ENCODE measurements at places on chromosomes 4 and X.

- DNase-seq: no peak
These were observed 131.7 kb downstream of the CLCN4 start for GRCh38 chrX:10288373-10288975.

DNA sequence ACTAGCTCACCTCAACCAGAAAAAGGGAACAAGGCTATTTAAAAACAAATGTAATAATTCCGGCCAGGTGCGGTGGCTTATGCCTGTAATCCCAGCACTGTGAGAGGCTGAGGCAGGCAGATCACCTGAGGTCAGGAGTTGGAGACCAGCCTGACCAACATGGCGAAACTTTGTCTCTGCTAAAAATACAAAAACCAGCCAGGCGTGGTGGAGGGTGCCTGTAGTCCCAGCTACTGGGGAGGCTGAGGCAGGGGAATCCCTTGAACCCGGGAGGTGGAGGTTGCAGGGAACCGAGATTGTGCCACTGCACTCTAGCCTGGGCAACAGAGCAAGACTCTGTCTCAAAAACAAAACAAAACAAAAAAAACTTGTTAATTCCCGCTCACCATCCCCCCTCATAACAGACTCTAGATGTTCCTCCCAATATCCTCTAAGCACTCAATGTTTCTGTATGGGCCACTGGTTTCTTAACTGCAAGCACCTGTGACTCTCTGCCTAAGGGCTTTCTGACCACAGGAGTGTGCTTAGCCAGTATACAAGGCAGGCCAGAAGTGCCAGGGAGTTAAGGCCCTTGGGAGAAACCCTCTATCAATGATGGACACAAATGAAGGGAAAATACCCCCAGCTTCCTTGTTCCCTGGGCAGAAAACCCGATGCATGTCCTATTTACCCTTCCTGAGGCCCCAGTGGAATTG lies 21.0 kb upstream of the THOC2 start:
- DNase-seq: no peak

DNA sequence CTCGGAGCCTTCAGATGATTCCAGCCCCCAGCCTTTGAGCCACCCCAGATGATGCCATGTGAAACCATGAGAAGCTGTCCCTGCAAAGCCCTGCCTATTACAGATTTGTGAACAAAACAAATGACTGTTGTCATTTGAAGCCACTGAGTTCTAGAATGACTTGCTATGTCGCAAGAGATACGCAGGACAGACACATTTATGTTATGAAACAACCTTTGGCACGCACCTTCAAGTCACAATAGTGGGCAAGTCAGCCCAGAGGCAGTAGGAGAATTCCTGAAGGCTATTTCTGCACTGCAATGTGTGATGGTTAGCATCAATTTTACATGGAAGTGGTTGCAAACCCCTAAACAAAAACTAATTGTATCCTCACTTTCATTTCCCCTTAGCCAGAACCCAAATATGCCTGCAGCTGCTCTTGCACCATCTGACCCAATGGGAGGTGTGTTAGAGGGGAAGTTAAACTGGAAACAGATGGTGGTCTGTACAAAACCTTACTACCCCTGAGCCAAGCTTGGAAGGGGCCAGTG lies 174.4 kb upstream of the ATP6AP2 start:
- DNase-seq: no peak

DNA sequence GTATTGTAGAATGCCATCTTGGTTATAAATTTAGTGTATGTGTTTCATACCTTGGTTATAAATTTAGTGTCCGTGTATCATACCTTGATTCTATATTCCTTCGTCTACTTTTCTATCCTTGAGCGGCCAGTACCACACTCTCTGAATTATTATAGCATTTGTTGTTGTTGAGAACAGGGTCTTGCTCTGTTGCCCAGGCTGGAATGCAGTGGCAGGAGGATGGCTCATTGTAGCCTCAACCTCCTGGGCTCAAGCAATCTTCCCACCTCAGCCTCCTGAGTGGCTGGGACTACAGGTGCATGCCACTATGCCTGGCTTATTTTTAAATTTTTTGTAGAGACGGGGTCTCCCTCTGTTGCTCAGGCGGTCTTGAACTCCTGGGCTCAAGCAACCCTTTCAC lies 50.1 kb downstream of the FAM193A start:
- no peak for DNase-seq

DNA sequence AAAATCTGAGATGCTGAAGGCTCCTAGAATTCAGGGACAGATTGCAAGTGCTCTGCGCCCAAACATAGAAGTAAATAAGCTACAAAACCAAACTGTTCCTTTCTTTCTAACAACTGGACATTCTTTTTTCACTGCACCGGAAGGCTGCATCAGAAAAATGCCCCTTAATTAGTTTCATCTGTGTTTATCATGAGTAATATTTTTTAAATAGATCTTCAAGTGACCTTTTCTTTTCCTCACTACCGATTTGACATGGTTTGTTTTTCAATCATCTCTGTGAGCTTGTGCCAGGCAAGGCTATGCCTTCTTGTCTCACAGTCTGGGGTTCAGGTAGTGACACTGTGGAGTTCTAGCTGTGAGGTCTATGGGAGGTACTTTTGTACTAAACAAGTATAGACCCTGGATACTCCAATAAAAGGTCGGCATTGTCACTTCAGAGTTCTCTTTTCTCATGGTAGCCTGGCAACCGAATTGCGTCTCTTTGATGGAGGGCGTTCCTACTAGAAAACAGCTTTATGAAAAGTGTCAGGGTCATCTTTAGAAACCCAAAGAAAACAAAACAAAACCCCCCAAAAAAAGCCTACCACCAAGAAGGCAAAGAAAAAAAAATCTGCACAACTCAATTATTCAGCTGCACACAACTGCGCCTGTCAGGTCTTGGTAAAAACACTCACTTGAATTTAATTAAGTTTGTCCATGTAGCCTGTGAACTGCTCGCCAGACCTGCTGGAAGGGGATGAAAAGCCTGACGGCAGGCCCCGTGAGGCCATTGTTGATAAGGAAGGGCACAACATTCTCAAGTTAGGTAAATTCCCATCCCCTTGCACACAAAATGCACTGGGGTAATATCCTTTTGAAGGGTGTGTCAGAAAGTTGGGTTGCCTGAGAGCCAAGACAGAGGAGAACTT lies 22.8 kb upstream of the ADAMTS3 start:
- DNase-seq: no peak

DNA sequence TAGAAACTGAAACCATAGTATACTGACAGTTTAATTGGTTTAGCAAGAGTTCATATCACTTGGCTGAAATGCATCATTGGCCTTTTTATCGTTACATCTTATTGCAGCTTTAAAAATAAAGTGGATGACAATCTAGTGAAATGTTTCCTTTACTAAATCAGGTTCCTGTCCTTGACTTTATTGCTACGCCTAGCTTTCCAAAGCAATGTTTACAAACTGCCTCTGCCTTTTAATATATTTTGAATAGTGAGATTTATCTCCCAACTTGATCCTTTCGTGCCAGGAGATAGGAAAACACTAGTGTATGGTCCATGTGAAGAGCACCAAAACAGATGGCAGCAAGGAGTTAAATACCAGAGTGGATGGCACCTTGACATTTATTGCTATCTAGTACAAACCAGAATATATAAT lies 67.0 kb downstream of the GPC3 start:
- no peak for DNase-seq

Measured in stimulated activated CD8-positive, alpha-beta memory T cell treated with anti-CD3 and anti-CD28 coated beads, Interleukin-2, amount 100 ng/mL, for 1 hour (primary cell).